T-helper 9 cell (primary cell): ENCODE measurements at places on chromosomes 2 and 18.
A peak's percentile ranks its signal among the peaks of the same experiment; 100 is the strongest.

DNA sequence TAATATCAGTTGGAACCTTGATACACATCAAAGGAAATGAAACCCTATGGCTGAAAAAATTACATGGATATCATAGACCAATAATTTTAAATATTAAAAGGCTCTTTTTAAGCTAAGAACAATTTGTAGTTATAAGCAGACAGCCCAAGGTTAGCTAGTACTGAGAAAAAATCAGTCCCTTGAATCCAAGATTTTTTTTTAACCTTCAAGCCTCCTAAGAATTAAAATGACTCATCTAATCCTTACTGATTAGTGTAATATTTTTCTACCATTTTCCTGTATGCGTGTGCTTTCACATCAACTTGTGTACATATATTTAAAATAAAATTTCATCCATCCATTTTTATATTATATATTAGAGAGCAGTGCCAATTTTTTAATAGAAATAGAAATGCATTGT is 1004.9 kb upstream of the ZEB2 start:
- DNase-seq, result no peak

DNA sequence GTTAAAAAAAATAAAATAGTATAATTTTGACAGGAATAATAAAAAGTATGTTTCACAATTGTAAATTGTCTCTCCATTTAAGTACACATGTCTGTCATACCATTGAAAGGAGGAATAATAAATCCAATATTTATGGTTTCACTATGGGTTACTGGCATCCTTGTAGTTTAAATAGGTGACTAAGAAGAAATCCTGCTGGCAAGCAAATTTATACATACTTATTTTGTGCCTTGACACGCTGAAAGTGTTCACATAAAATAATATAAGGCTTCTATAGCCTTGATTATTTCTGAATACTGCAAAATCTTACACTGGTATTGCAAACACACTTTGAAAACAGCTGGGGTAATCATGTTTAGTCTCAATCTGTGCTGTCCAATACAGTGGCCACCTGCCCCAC is 138.3 kb upstream of the ETAA1 start:
- DNase-seq, result no peak

DNA sequence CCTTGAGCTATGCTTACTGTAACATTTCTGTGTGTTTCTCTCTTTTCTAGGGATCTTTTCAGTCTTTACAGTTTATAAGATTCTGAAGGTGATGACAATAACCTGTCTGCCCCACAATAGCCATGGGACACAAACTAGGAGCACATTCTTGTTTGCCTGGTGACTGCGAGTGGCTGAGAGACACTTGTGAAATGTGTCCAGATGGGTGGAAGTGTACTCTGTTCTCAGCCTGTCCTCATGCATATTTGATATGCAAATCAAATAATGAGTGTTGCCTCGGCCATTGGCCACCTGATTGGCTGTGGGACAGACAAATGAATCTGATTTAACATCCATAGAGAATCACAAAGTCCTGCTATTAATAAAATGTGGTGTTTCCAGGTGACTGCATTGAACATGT is 246.2 kb downstream of the HNMT start:
- no peak for DNase-seq

GRCh38 chr18:7789856-7790552 is 222.9 kb downstream of the PTPRM start:
- DNase-seq, result no peak

DNA sequence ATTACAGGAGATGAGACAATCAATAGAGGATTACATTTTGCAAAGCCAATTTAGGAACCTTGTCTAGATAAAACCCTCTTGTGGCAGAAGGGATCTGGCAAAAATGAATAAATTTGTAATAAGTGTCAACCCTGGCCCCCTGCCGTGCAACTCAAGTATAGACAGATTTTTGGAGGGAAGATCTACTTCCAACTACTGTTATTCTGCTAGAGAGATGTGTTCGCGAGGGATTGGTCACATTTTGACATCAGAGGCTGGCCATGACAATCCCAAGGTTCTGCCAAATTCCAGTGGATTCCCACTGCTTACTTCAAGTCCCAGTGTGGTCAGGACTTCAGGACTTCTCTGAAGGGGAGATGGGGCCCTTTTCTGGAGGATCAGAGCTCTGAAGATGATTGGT is 192.6 kb downstream of the SH3RF3 start:
- DNase-seq, result no peak

- no peak for DNase-seq
Measured at GRCh38 chr2:30037016-30037415, 109.8 kb upstream of the YPEL5 start.

DNA sequence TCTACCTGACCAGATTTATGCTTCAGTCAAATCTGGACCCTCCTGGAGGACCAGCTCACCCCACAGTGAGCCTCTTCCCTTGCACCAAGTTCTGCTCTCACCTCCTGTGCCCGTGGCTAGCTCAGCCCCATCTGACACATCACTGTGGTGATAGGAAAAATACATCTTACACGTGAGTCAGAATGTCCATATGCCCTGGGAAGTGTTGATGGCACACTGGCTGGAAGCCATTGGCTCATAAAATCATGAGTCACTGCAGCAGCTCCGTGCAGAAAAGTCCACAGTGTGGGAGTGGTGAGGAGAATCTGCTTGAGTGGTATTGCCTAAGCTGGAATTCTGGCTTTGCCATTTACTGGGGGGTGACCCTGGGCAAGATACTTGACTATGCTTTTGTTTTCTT is 42.6 kb upstream of the RAPGEF4 start:
- no peak for DNase-seq

- no peak for DNase-seq
Measured at GRCh38 chr2:18440141-18440661, 120.3 kb downstream of the RDH14 start.

GRCh38 chr2:128269063-128269989 is 49.3 kb downstream of the HS6ST1 start:
- DNase-seq, result no peak

DNA sequence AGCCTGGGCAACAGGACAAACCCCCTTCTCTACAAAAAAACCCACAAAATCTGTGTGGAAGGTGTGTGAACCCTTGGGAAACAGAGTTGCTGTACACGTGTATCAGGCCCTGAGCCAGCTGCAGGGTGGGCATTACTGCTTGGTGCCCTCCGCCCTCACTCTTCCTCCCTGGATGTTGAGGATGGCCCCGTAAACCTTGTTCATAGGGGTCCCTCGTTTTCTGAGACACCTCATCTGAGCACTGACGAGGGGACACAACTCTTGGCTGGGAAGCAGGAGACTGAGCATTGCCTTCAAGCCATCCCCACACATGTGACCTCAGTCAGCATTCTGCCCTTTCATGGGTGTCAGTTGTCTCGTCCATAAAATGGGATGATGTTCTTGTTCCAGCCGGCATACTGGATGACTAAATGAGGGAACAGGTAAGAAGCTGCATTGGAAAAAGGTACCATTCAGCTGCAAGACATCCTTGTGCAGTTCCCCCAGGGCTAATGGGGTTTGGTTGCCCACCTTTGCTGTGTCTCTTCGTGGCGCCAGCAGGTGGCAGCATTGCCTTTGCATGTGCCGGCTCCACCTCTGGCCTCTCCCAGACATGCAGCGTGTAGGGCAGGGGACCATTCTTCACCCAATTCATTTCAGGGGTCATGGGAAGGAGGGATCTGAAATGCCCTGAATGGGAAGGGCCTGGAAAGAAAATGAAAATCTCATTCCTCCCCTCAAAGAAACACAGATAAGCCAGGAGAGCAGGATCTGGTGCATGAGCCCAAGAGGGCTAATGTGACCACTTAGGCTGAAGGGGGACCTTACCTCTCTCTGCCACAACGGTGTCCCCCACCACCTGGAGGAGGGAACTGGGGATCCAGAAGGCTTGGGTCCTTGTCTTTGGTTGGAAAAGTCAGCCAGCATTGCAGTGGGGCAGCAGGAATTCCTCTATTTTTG is 36.4 kb upstream of the HAAO start:
- DNase-seq, result peak; percentile 61

- no peak for DNase-seq
Measured at GRCh38 chr2:211437396-211437795, 881.0 kb downstream of the CPS1 start.

DNA sequence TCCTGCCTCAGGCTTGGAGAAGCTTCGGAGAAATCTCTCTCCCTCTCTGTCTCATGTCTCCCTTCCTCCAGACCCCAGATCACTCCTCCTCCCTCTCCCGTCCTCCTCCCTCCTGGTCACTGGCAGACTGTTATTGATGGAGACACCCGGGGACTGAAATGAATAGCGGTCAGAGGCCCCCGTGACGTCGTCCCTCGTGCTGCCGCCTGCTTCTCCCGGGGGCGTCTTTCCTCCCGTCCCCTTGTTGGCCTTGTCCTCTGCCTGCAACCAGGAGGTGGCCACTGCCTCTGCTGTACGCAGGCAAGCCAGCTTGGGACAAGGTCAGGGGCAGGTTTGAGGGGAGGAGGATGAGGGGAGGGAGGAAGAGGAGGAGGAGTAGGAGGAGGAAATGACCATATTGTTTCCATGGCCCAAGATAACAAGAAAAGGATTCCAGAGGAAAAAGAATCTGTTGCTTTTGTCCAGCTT is 78.2 kb downstream of the CELF4 start:
- DNase-seq, result no peak

- DNase-seq, result no peak
Measured at GRCh38 chr2:147937744-147938349, 82.7 kb downstream of the ORC4 start.

- DNase-seq, result no peak
Measured at GRCh38 chr2:177772529-177772928, 300.0 kb downstream of the PDE11A start.

GRCh38 chr2:192328297-192328696 is 133.6 kb upstream of the TMEFF2 start:
- DNase-seq, result no peak

DNA sequence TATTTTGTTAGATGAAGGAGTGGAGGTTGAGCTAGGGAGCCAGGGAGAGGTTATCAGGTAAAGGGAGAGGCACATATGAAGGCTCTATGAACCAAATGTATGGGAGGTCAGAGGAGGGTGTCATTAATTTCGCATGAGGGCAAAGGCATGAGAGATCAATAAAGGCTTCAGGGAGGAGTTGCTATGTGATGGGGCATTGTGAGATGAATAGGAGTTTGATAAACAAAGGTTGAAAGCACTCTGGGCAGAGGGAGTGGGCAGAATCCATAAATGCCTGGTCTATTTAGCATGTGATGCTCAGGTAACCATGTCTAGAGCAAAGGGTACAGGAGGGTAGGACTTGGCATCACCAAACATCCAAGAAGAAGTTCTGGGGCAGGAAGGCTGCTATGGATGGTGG is 273.4 kb downstream of the HAUS1 start:
- DNase-seq, result no peak

- DNase-seq, result no peak
Measured at GRCh38 chr2:218961651-218962570, 2.4 kb downstream of the CDK5R2 start.

- DNase-seq, result no peak
Measured at GRCh38 chr2:16523711-16524110, 141.9 kb downstream of the CYRIA start.

DNA sequence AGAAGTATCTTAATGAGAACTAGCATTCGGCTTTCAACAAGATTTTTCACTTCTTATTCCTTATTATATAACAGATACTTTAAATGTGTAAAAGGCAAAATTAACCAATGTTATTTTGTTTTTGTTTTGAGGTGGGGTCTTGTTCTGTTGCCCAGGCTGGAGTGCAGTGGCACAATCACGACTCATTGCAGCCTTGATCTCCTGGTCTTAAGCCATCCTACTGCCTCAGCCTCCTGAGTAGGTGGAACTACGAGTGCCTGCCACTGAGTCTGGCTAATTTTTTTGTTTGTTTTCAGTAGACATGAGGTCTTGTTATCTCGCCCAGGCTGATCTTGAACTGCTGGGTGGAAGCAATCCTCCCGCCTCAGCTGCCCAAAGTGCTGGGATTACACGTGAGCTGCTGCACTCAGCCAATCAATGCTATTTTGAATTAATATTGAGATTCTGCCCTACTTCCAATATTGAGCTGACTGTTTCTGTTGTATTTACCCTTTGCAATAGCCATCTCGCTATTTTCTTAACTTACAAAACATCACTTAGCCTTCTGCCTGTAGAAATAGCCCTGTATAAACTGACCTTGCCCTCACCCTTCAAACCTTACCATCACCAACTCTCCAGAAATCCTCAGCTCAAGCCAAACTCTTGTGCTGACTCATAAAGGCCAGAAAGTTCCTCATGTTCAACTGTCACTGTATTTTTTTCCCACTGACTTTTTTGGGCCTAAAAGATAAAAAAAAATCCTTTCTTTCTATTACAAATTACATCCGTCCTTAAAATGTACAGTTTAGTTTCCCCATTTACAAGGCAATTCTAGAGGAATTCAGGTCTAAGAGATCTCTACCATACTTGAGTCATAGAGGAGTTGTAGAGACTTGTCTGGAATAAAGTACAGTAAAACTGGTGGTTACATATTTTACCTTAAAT is 94.3 kb downstream of the OLA1 start:
- no peak for DNase-seq

DNA sequence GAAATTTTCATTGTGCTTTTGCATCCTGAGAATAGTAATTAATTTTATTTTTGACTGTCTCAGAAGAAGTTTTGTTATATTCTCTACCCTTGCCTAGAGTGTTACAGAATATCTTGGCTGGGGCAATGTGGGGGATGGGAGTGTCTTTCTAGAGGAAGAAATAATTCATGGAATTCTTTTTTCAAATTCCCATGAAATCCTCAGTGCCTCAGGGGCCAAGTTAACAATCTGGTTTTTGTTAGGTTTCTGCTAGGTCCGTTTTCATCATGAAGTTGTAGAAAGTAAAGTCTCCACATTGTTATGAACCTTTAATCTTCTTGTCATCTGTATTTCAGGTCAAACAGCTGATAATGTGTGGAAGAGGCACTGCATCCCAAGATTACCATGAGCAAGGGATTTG is 145.6 kb upstream of the GYPC start:
- no peak for DNase-seq

DNA sequence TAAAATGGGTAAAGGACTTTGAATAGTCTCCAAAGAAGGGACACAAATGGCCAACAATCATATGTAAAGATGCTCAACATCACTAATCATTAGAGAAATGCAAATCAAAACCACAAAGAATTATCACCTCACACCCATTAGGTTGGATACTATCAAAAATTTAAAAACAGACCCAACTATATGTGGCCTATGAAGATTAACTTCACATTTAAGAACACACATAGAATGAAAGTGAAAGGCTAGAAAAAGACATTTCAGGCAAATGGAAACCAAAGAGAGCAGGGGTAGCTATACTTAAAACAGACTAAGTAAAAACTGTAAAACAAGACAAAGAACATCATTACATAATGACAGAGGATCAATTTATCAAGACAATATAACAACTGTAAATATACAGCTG is 53.5 kb upstream of the ASPRV1 start:
- DNase-seq, result no peak

GRCh38 chr2:64708829-64709228 is 55.1 kb upstream of the SERTAD2 start:
- no peak for DNase-seq

DNA sequence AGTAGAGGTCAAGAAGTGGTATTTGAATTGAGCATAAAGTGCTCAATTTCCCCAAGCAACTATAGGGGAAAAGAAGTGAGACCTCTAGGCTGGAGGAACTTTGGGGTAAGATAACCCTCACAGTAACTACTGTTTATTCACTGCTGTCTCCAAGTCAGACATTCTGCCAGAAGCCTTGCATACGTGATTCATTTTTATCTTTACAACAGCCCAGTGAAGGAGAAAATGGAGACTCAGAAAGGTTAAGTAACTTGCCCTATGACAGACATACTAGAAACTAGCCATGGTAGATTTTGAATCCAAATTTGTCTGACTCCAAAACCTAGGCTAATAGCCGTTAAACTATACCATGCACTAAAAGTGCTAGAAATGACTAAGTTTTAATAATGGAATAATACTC is 28.4 kb downstream of the DNAJC10 start:
- DNase-seq, result no peak

GRCh38 chr2:27806311-27807059 is 35.0 kb downstream of the MRPL33 start:
- DNase-seq, result no peak

- DNase-seq, result no peak
Measured at GRCh38 chr18:48706731-48707130, 167.9 kb downstream of the CTIF start.
